ENCODE measurements at places on chromosomes 1 and 21. TPM values are rescaled to one million over a fixed set of nuclear protein-coding genes. Genes with fewer than 3 reads are reported as not detected.

The WNT9A gene
- not detected for total RNA-seq

DNA sequence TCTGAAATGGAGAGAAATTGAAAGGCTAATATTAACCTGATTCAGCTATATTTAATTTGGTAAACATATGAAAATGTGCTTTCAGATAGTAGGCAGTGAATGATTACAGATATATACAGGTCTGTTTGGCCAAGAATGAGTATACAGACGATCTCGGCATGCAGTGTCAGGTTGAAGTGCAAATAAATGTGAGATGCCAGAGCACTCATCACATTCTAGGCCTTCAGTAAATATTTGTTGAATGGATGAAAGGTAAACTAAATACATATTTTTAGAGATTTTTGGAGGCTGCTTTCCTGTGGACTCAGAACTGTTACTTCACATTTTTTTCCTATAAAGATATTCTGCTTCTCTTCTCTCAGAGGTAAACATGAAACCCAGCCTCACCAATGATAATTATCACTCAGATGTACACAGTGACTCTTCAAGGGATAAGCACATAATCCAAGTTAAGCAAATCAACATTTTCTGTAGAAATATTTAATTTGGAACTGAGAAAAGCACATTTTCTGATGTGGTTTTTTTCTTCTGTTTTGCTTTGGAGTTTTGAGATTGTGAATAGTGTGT is 702.9 kb downstream of the BRINP3 start:
- no peak for DNase-seq

DNA sequence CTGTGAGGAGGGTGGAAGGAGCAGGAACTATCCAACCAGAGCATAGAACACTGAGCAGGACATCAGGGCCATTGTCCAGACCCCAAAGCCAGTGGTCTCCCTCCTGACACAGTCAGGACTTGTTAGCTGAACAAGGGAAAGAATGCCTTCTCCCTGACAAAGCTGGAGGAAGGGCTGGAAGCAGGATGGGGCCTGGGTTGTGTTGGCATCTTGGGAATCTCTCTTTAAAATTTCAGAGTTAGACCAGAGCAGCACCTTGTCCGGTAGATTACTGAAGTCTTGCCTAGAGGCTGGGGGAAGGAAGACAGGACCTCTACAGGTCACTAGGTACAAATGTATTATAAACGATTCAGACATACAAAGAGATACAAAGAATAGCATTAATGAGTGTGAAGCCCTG is 35.0 kb upstream of the ATP2B4 start:
- no peak for DNase-seq

- DNase-seq, result no peak
Measured at GRCh38 chr1:228933753-228934152, 198.5 kb downstream of the RHOU start.

DNA sequence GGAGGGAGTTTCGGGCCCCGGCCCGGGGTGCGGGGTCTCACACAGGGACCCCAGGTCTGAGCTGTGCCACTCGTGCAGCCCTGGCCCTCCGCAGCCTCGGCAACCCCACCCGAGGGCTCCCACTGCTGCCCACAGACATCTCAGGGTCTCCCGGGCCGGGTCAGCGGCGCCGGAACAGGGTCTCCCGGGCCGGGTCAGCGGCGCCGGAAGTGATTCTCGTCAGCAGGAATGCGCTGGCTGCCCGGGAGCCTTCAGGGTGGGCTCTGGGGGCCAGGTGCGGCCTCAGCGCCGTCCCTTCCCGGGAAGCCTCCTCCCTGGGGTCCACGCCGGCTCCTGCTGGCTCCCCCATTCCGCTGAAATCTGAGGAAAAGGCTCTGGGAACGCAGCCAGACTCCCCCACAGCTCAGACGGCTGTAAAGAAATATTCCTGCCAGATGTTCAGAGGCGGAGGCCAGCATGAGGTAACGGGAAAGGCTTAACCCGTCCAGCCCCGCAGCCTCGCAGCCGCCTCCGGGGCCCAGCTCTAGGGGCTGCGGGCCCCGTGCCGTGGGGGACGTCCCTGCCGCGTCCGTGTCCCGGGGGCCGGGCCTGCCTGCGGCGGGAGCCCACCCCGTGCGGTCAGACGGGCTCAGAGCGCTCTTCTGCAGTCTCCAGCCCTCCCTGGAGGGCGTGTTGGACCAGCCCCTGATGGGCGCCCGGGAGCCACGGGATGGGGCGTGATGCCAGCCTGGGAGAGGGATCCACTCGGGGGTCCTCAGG is 8.7 kb upstream of the COL6A1 start:
- DNase-seq, result no peak

DNA sequence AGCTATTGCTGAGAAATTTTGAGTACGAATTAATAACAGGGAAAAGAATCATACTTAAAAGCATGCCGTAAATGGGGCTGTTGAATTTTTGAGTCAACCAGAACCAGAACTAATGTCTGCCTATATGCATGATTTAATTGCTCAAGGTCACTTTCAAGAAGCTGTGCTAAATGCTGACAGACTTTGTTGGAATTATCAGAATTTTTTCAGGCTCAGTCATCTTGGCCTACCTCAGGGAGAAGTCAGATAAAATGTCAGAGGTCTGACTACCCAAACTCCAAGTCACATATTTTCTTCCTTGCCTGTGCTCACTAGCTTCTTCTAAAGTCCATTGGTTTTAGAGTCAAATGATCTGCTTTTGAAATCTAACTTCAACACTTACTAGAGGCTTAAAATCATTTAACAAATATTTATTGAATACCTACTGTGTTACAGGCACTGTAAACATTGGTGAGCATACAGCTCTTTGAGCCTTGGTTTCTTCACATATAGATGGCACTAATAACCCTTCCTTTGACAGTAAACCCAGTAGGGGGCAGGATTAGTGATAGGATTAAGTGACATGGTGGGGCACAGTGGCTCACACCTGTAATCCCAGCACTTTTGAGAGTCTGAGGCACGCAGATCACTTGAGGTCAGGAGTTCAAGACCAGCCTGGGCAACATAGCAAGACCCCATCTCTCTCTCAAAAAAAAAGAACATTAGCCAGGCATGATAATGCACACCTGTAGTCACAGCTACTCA is 121.2 kb upstream of the SLC44A3 start:
- no peak for DNase-seq

The NDUFS2 gene
- total RNA-seq, result 72.1 TPM

DNA sequence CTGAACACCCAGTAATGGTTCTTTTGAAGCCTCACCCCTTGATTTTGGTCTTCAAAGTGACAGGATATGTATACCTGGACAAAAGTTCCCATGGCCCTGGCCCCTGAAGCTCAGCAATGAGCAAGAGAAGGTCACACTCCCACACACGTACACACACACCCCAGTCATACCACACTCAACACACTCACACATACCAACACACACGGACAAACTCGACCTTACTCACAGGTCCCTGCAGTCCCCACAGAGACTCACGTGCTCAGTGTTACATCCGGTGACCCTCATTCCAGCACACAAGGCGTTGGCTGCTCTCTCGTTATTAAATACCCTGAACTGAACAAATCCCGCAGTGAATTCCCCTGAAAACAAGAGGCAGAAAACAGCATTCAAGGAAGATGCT is 5.9 kb downstream of the ITLN1 start:
- DNase-seq, result no peak

The SYTL1 gene
- 81.7 TPM for total RNA-seq

DNA sequence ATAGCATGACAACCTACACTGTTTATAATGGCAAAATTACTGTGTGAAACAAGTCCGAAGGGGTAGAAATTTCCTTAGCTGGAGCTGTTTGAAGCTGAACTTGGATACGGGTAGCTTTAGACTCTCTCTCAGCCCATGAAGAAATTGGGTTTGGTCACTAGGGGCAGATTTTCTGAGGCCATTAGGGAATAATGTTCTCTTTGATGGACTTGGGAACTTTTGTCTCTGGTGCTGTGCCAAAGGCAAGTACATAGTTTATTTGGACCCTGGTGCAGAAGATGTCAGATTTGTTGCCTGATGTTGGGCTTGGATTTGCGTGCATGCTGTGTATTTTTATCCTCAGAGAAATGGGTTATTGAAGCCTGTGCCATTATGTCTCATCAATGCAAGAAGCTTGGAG is 109.6 kb downstream of the VPS13D start:
- DNase-seq, result no peak

The C8B gene
- total RNA-seq, result not detected

DNA sequence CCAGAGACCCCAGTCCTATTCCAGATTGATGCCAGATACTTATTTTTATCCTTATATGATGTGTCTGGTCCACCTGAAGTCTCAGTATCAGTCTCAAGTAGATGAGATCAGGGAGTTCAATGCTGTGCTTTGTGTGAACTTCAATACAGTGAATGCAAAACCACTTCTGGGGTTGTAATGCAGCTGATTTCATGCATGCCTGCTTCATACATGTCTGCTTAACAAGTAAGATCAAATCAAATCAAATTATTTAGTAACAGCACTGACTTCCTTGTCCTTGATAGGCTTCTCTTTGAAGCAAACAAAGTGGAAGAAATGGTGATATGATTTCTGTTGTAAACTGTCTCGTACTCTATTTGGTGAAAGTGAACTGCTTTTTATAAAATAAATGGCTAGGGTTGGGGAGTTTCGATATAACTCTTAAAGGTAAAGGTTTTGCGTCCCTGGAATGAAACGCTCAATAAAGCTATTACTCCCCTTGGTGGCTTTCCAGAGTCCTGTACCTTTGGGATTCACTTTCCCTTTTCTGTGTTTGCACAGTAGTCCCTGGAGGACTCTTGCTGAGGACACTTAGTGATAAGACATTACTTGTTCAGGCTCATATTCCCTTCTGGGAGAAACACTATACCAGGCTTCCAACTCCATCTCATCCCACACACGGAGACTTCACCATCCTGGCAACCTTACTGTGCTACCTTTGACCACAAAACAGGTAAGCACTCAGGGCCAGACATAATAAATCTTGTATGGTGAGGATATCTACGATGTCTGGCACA is 59.3 kb downstream of the FH start:
- no peak for DNase-seq

DNA sequence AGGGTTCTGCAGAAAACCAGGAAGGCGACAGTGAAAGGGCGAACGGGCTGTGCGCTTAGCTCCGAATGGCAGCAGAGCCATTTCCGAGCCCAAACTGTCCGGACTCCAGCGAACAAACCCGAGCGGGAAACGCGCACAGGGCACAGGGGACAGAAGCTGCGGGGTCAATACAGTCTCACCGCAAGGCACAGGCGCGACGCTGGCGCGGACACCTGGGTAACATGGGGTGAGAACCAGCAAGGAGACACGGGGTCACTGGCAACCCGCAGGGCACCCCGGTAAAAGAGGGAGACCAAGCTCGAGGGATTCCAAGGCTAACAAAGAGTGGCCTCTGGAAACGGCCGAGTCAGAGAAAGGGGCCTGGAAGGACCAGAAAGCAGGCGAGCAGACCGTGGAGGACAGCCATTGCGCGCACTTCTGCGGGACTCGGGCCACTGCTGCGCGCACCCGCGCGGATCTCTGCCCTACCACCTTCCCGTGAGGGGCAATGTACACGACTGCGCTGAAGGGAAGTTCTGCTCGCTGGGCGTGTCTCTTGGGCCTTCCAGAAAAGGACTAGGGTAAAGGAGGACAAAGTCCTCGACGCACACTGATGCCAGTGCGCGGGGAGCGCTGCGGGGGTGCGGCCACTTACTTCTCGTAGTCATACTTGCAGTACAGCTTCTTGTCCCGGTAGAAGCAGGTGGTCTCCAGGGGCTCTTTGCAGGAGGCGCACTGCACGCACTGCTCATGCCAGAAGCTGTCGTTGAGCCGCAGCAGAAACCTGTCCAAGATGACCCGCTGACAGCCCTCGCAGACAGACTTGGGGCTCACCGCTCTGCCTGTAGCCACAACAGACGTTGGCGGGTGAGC is 3.8 kb downstream of the LMX1A start:
- DNase-seq, result no peak

The ZNF496 gene
- 21.7 TPM for total RNA-seq

- DNase-seq, result no peak
Measured at GRCh38 chr1:164563721-164564360, 4.9 kb downstream of the PBX1 start.

The CYB561D1 gene
- total RNA-seq, result 10.5 TPM

The NCAM2 gene
- not detected for total RNA-seq

DNA sequence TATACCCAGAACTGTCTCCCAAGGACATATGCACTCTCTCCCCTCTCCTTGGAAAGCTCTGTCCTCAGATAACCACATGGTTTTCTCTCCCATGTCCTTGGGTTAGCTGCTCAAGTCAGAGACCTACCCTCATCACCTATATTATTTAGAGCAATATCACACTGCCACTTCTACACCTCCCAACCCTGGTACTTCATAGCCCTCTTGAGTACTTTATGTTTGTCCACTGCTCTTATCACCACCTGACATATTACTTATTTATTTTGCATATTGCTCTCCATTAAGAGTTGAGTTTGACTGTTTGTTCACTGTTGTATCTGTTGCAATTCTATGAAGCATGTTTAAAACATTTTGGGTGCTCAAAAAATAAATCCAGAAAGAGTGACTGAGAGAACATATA is 126.3 kb upstream of the ATP1B1 start:
- DNase-seq, result no peak

DNA sequence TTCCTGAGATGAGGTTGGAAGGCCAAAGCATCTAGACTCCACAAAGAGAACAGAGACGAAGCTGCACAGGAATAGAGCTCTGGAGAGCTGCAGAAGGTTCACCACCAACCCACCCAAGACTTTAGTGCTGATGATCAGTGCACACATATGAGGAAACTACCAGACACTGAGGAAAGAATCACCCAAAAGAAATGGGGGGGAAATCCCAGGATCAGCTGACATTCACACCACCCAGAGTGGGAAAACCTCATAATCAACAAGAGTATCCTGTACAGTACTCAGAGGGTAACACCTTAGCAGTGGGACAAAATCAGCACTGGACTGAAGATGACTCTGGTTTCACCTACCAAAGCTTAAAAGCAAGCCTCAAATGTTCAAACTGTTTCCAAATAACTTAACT is 36.4 kb downstream of the DENND1B start:
- no peak for DNase-seq

DNA sequence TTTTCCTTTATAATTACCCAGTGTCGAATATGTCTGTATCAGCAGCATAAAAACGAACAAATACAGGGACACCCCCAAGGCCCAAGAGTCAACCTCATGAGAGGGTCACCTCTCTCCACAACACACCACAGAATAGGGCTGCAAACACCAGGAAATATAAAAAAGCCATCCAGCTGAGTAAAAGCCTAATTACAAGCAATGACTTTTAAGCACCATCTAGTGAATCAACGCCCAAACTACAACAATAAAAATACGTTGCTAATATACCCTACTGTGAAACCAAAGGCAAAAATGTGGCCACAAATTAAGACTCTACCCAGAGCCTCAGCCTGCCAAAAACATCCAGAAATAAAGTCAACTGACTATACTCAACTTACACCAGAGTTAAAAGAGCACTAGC is 817.9 kb upstream of the NEGR1 start:
- DNase-seq, result no peak

GRCh38 chr1:106584676-106585075 is 471.8 kb upstream of the PRMT6 start:
- no peak for DNase-seq

GRCh38 chr21:34885125-34885524 is 164.0 kb downstream of the RUNX1 start:
- DNase-seq, result no peak

- peak; percentile 4 for DNase-seq
Measured at GRCh38 chr1:219566951-219567947, 45.7 kb downstream of the ZC3H11B start.

The PRCC gene
- 81.5 TPM for total RNA-seq

The MPZ gene
- 10.8 TPM for total RNA-seq

GRCh38 chr1:113868387-113869083 is 3.0 kb downstream of the PTPN22 start:
- no peak for DNase-seq

All from OCI-LY7 (cell line).